ENCODE measurements at places on chromosomes 3 and 15.

DNA sequence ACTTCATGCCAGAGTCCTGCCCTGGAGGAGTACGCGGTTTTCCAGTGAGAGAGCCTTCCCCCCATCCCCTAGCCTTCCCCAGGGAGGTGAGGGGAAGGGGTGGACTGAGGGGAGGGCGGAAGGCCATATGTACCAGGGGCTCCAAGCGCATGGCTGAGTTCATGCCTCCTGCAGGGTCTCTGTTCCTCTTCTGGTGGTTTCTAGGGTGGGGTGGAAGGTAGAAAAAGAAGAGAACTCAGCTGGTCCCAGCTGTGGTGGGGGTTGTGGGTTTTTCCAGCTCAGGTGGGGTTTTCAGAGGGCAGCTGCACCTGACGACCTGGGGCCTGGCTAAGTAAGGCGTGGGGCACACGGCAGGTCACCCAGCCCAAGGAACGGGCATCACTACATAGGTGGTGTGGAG, 10.7 kb upstream of the IQSEC1 start:
- DNase-seq = no peak

- DNase-seq = no peak
These were observed 655 bp downstream of the CYFIP1 start for GRCh38 chr15:22979238-22980188.

- no peak for DNase-seq
These were observed 92.6 kb upstream of the ALDH1A3 start for GRCh38 chr15:100786901-100787566.

DNA sequence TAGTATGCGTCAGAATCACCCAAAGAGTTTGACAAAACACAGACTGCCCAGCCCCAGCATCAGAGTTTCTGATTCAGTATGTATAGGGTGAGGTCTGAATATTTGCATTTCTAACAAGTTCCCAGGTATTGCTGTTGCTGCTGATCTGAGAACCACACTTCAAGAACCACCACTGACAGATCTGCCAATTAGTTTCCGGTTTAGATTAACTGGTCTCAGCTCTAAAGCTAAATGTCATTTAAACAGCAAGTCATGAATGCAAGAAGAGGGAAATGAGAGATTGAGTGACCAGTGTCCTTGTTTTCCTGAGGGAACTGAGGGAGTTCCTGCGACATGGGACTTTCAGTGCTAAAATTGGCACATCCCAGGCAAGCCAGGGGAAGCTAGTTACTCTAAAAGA, 305.0 kb downstream of the ZNF385D start:
- no peak for DNase-seq

GRCh38 chr3:122928396-122929187, 99.0 kb downstream of the SEMA5B start:
- no peak for DNase-seq

DNA sequence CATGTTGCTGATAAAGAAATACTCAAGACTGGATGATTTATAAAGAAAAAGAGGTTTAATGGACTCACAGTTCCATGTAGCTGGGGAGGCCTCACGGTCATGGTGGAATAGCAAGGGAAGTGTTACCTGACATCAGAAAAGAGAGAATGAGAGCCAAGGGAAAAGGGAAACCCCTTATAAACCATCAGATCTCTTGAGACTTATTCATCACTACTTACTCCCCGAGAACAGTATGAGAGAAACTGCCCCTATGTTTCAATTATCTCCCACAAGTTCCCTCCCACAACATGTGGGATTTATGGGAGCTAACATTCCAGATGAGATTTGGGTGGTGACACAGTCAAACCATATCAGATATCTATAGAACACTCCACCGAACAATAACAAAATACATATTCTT, 904.6 kb downstream of the PDCD6IP start:
- DNase-seq = no peak

DNA sequence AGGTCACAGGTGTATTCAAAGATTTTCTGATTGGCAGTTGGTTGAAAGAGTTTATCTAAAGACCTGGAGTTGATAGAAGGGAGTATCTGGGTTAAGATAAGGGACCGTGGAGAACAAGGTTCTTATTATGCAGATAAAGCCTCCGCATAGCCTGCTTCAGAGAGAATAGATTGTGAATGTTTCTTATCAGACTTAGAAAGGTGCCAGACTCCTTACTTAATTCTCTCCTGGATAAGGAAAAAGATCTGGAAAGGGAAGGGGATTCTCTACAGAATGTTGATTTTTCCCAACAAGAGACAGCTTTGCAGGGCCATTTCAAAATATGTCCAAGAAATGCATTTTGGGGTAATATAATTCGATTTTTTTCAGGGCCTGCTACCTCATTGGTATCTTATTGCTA, 341.3 kb upstream of the RARB start:
- no peak for DNase-seq

- DNase-seq = no peak
These were observed 70.7 kb downstream of the RPN1 start for GRCh38 chr3:128579927-128580326.

DNA sequence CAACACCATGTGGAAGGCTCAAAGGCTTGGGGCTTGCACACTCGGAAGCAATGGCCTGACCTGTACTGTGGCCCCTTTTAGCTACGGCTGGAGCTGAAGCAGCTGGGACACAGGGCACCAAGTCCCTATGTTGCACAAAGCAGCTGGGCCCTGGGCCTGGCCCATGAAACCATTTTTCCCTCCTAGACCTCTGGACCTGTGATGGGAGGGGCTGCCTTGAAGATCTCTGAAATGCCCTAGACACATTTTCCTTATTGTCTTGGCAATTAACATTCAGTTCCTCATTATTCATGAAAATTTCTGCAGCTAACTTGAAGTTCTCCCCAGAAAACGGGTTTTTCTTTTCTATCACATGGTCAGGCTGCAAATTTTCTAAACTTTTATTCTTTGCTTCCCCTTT, 85.6 kb upstream of the ALDH1A3 start:
- no peak for DNase-seq

GRCh38 chr15:43204016-43204901, 16.6 kb downstream of the EPB42 start:
- peak; percentile 24 for DNase-seq

GRCh38 chr15:50059203-50059772, 59.7 kb downstream of the ATP8B4 start:
- no peak for DNase-seq

DNA sequence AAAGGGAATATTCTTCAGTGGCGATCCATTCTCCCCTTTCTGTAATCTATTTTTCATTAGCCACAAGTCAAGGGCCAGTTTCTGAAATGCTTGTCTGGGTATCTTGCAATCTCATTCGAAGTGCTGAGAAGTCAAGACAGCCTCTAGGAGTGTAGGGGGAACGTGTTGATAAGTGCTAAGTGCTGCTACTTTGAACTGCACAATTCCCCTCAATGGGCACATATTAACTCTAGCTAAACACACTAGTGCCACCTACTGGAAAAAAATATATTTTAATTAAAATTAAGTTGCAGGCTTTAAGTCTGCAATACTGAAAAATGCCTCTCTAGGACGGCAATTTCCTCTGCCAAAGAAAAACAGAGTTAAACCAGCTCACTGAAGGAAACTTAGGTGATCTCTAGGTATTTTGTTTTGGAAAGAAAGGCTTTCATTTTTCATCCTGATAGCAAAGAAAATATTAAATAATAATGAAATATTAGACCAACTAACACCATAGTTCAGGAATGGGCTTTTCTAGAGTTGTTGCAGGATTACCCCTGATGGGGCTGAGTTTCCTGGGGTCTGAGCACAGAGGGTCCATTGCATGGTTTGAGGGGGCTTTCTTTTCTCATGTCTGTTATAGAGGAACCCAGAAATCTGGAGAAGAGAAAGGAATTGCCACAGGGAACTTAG, 181.9 kb upstream of the KBTBD8 start:
- DNase-seq = no peak

- no peak for DNase-seq
These were observed 385.8 kb downstream of the LPP start for GRCh38 chr3:188539631-188540194.

GRCh38 chr3:48634661-48635221, 520 bp downstream of the SLC26A6 start:
- DNase-seq = peak; percentile 32

DNA sequence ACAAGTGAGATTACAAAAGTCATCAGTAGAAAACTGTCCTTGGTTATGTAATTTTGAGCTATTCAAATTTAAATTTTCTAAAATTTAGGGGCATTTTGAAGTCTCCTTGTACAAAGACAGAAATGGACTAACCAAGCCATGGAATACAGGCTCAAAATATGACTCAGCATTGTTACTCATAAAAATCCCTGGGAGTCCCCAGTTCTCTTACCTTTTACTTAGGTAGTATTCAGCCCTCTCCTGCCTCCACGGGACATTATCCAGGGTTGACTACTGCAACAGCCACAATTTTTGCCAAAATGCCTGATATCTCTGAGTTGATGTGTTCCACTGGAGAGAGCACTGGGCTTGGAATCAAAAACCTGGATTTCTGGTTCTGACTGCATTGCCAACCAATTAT, 25.0 kb downstream of the CLDN18 start:
- no peak for DNase-seq

- no peak for DNase-seq
These were observed 681.2 kb upstream of the GRM7 start for GRCh38 chr3:6179761-6180160.

- DNase-seq = no peak
These were observed 7.9 kb downstream of the LYZL4 start for GRCh38 chr3:42402394-42403096.

DNA sequence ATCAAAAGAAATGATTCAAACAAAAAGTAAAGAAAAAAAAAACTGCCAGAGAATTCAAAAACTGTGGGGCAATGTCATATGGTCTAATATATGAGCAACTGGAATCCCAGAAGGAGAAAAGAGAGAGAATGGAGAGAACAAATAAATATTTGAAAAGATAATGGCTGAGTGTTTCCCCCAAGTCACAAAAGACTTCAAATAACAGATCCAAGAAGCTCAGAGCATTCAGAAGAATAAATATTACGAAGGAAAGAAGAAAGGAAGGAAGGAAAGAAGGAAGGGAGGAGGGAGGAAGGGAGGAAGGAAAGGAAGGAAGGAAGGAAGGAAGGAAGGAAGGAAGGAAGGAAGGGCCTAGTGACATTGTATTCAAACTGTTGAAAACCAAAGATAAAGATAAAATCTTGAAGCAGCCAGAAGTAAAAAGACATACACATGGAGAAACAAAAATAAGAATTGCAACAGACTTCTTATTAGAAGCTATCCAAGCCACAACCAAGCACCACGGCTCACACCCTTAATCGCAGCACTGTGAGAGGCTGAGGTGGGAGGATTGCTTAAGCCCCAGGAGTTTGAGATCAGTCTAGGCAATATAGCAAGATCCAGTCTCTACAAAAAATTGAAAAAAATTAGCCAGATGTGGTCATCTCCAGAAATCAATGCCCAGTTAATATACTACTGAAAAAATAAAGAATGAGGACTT, 118.9 kb upstream of the IGSF10 start:
- no peak for DNase-seq

GRCh38 chr15:45858491-45858890, 223.7 kb downstream of the SQOR start:
- no peak for DNase-seq

- DNase-seq = no peak
These were observed 56.2 kb downstream of the ATG7 start for GRCh38 chr3:11328196-11328945.

DNA sequence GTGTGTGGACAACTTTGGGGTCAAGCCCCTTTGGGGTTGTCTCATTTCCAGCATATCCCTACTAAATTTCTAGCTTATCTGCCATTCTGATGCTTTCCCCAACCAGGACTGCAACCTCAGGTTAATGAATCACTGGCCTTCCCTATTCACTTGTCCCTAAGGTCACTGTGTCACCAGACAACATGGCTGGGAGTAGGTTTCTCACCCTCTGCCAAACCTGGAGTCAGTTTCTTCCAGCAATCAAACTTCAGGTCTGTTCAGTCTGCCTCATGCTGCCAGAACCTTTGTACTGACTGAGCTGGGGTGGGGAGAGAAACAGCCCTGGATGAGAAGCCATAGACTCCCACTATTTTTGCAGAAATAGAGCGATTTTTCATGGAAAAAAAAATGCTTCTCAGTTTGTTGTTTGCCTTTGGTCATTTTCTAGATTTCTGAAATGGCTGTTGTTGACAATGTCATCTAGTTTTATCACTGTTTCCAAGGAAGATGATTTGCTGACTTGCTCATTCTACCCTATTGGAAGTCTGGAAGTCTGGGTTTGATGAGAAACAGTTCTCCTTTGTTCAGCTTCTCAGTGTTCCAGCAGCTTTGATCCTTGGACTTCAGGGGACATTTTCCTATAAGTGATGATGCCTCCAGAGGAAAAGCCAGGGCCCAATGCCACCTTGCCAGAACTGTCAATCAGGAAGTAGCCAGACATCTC, 74.8 kb upstream of the IL12A start:
- no peak for DNase-seq

DNA sequence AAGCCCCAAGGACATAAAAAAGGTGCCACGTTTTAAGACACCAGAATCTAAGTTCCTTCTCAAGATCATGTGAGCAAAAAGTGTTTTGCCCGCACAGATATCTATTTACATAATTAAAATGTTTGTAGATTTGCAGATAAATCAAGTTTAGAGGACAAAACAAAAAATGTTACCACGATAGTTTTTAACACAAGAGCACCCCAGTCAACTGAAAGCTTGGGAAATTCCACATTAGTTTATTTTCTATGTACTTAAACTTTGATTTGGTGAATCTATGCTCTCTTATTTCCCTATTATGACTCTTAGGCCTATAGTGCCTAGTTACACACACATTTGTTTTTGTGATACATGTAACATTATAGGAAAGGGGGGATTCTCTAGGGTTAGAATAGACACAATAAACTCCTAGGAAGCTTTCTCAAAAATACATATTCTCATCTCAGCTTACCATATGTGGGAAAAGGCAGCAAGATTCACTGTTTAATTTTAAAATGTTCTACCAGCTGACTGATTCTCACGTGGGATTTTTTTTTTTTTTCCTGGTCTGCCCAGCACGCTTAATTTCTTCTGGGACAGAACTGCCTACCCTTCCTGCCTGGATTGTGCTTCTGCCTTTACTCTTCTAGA, 8.4 kb upstream of the LEKR1 start:
- no peak for DNase-seq

DNA sequence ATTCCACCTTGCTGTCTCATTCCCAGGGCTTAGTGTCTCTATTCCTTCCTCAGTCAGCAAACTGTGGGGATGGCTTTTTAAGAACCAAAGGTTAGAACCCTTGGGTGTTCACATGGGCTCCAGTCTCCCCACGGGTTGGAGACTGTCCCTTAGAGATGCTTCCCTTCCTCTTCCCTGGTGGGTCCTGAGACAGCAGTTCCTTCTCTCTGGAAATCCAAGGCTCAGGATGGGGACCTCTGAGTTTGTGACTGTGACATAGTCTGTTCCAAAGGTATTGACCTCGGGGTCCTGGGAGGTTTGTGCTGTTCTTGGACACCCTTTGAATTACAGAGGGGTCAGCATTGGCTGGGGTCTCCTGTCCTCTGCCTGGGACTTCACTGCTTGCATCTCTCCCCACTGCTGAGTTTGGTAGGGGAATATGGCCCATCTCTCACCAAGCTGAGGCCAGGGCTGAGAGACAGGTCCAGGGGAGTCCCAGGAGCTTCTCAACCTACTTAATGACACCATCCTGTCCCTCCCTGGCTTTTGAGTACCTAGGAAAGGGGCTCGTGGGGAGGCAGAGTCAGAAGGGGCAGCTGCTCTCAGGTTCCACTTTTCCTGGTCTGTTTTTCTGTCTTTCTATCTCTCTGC, 1.5 kb downstream of the GRM2 start:
- no peak for DNase-seq
